Type B pancreatic cell (in vitro differentiated cells): ENCODE measurements at places on chromosomes 6 and 20.

DNA sequence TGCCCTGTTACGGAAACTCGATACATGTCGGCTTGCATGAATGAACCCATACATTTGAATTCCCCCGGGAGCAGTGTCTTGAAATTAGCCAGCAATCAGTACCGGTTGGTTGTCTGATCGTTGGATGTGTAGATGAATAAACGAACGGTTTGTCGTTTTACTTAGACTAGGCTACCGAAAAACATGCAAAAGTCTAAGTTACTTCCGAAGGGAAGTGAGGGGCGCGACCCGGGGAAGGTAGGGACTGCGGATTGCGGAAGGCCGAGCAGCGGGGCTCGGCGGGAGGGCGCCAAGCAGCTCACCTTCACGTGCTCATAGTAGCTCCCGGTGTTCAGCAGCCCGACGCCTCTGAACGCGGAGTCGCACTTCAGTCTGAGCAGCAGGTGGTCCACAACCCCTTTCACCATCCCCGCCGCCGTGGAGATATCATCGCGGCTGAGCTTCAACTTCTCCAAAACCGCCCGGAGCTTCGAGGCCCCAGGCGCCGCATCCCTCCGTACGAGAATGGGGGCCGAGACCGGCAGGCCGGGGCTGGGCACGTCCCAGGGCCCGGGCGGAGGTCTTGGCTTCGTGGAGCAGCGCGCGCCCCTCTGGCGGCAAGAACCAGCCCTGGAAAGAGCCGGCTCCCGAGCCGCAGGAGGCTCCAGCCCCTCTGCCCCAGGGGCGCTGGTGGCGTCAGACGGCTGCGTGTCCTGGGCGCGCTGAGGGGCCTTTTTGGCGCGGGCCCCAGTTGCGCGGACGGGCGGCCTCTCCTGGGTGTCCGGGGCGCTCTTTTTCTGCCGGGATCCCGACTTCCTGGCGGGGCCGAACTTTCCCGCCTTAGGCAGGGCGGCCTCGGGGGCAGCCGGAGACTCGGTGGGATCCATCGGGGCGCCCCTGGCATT, 632 bp downstream of the CGAS start:
- H3K27me3 ChIP-seq, result peaks cover 19% of the 10 kb centered on the region
- no peak overlapping the region for H3K27ac ChIP-seq
- H3K36me3 ChIP-seq, result no peaks in the 10 kb centered on the region
- H3K4me3 ChIP-seq, result peak overlapping the region; percentile 65
- no peaks in the 10 kb centered on the region for H3K4me1 ChIP-seq

- H3K4me3 ChIP-seq, result peak overlapping the region; percentile 85
- DNase-seq, result no peak
- H3K27me3 ChIP-seq, result no peaks in the 10 kb centered on the region
- H3K36me3 ChIP-seq, result peaks cover 5% of the 10 kb centered on the region
Measured at GRCh38 chr6:52575502-52575892, 1.4 kb downstream of the TRAM2 start.

DNA sequence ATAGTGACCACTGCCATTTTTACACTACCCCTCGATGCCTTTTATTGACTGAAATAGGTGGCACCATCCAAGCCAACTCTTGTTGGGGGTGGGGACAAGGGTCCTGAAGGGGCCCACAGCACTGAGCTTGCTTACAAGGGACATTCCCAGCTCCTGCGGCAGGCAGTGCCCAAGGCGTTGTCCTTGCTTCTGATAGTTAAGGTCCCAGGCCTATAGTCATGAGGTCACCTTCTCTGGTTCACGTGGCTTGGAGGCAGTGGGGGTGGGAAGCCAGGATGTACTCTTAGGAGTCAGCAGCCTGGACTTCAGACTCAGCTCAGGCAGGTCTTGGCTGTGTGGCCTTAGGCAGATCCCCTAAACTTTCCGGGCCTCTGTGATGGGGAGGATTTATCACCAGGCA, 48.6 kb downstream of the TOX2 start:
- H3K4me3 ChIP-seq, result no peak overlapping the region
- no peak overlapping the region for H3K27ac ChIP-seq

DNA sequence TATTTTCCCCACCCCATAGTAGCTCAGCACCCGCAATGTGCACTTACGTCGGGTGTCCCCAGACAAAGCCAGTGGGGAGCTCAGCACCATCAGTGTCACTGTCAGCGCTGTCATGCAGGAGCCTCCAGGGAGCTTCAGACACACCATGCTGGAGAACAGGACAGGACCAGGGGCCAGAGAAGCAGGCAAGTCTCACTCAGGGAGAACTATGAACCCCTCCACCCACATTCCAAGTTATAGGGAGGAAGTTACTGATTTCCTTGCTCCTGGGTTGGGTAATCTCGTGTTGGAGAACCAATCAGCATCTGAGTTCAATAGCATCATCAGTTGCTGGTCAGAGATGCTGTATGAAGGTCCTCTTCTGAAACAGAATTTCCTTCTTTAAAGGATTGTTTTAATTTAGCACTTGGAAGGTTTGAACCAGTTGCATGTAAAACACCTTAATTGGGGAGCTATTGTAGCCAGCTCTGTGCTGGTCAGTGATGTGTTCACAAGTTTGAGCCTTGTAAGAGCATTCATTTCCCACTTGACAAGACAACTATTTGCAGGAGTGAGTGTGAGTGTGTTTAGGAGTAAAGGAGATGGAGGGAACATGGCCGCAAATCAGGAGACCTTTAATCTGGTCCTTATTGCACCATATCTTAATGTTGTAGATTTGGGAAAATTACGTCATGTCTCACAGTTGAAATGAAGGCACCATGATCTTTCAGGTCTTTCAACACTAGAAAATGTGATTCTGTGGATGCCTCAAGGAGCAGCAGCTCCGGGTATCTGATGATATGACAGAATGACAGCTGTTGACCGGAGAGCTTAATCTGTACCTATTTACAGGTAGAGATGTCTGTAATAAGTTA, at the start of gene HLA-DRB1:
HLA-DRB1 (minus strand) TSS at position 253 of the 854 bp plus-strand sequence; CDS start at position 147, 106 bp downstream.
- DNase-seq, result no peak
- H3K4me3 ChIP-seq, result no peak within 1 kb of the TSS
- H3K4me1 ChIP-seq, result no peaks in the 10 kb centered on the region
- H3K27ac ChIP-seq, result no peak within 1 kb of the TSS

- peaks cover 47% of the 10 kb centered on the region for H3K4me1 ChIP-seq
- H3K27me3 ChIP-seq, result peaks cover 38% of the 10 kb centered on the region
- no peak for DNase-seq
- H3K36me3 ChIP-seq, result peaks cover 35% of the 10 kb centered on the region
Measured at GRCh38 chr6:134172706-134173365, 120.4 kb upstream of the SLC2A12 start.

GRCh38 chr20:47181056-47181862, 175.2 kb downstream of the ZMYND8 start:
- H3K36me3 ChIP-seq, result no peaks in the 10 kb centered on the region
- H3K4me1 ChIP-seq, result peaks cover 9% of the 10 kb centered on the region
- DNase-seq, result no peak
- H3K27me3 ChIP-seq, result no peaks in the 10 kb centered on the region

- no peak overlapping the region for H3K4me3 ChIP-seq
- H3K36me3 ChIP-seq, result no peaks in the 10 kb centered on the region
- H3K27ac ChIP-seq, result no peak overlapping the region
- no peaks in the 10 kb centered on the region for H3K27me3 ChIP-seq
Measured at GRCh38 chr20:48261398-48261910, 476.2 kb upstream of the SULF2 start.

DNA sequence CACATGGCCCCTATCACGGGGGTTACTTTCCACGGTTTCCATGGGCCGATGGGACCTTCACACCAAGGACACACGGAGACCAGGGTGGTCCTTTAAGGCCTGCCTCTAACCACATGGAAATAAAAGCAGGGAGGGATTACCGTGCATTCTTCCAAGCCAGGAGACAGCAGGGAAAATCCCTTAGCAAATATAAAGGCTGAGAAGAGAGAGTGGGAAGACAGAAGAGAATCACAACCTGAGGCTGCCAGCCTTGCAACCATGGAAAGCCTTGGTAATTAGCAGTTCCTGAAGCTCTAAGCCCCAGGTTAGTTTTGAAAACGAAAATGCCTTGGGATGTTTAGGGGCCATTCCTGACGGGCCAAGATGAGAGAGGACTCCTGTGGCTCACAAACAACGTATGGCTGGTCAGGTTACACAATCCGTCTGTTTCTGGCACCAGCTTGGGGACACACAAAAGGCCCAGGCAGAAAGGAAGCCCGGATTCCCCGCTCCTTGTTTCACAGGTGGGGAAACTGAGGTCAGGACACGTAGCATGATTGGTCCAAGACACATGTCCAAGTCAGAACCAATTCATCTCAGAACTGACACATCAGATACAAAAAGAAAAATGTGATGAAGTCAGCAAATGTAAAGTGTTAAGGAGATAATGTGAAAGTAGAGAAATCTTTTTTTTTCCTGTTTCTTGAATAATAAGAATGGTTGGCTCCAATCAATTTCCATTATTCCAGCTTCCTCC, 2.8 kb downstream of the PREX1 start:
- no peak for DNase-seq
- H3K4me1 ChIP-seq, result peaks cover 26% of the 10 kb centered on the region
- H3K4me3 ChIP-seq, result peak overlapping the region; percentile 37
- H3K27me3 ChIP-seq, result peaks cover 70% of the 10 kb centered on the region
- H3K27ac ChIP-seq, result no peak overlapping the region
- no peaks in the 10 kb centered on the region for H3K36me3 ChIP-seq

DNA sequence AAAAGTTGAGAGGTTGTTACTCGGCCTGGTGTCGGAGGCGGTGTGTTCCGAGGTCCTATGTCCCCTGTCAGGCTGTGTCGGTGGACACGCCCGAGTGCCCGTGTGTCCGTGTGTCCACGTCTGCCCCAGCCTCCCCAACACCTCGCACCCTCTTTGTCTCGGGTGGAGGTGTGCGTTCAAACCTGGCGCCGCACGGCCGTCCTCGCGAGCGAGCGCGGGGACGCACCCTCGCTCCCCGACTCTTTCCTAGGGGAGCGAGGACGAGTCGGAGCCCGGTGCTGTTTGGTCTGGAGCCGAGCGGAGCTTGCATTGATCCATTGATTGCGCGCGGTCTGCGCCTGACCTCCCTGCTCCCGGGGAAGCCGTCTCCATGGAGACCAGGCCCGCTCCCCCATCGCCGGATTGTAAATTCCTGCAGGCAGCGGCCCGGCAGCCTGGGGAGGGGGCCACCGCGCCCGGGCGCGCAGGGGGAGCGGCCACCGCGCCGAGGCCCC, 411 bp upstream of the SCUBE3 start:
- peaks cover 35% of the 10 kb centered on the region for H3K4me1 ChIP-seq
- H3K27me3 ChIP-seq, result peaks cover 35% of the 10 kb centered on the region
- H3K4me3 ChIP-seq, result peak overlapping the region; percentile 91
- DNase-seq, result peak; percentile 76
- peak overlapping the region; percentile 79 for H3K27ac ChIP-seq

DNA sequence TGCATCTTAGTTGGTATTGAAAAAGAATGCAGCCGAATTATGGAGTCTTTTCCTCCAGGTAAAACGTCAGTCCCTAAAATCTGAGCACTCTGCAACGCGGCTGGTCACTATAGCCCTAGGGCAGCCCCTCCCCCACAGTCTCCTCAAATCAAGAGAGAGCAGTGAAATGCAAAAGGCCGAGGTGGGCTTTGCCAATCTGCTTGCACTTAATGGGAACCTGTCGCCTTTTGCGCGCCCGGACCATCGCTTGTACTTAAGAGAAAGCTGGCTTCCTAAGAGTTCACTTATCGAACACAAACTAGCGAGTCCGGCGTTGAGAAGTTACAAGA, 447 bp downstream of the MCM3 start:
- no peak overlapping the region for H3K27ac ChIP-seq
- H3K27me3 ChIP-seq, result no peaks in the 10 kb centered on the region
- no peak overlapping the region for H3K4me3 ChIP-seq
- no peak for DNase-seq
- H3K36me3 ChIP-seq, result peaks cover 22% of the 10 kb centered on the region

DNA sequence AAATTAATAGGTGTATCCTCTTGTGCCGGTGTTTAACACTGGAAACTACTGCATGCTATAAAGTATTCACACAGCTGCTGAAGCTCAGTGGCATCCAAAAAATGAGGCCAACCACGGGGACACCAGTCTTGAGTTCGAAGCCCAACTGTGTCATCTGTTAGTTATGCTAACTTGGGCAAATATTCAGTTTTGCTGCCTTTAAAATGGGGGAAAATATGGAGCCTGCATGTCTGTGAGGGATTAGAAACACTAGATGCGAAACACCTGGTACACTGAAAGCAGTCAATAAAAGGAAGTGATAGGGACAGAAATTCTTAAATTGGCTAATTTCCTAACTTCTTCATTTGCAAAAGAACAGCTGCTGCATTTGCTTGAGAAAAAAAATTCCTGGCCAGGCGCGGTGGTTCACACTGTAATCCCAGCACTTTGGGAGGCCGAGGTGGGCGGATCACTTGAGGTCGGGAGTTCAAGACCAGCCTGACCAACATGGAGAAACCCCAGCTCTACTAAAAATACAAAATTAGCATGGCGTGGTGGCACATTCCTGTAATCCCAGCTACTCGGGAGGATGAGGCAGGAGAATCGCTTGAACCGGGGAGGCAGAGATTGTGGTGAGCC, 36.6 kb upstream of the MLIP start:
- H3K4me3 ChIP-seq, result no peak overlapping the region
- H3K4me1 ChIP-seq, result peaks cover 13% of the 10 kb centered on the region
- H3K27me3 ChIP-seq, result no peaks in the 10 kb centered on the region
- H3K27ac ChIP-seq, result no peak overlapping the region
- DNase-seq, result no peak

- H3K27me3 ChIP-seq, result no peaks in the 10 kb centered on the region
- H3K4me3 ChIP-seq, result no peak overlapping the region
- H3K27ac ChIP-seq, result no peak overlapping the region
- H3K36me3 ChIP-seq, result peaks cover 12% of the 10 kb centered on the region
Measured at GRCh38 chr6:34331371-34332050, 61.0 kb downstream of the NUDT3 start.

GRCh38 chr20:57244627-57245214, 21.7 kb downstream of the BMP7 start:
- DNase-seq, result no peak
- peaks cover 31% of the 10 kb centered on the region for H3K36me3 ChIP-seq
- H3K4me1 ChIP-seq, result peaks cover 51% of the 10 kb centered on the region
- no peaks in the 10 kb centered on the region for H3K27me3 ChIP-seq
- no peak overlapping the region for H3K27ac ChIP-seq
- no peak overlapping the region for H3K4me3 ChIP-seq

DNA sequence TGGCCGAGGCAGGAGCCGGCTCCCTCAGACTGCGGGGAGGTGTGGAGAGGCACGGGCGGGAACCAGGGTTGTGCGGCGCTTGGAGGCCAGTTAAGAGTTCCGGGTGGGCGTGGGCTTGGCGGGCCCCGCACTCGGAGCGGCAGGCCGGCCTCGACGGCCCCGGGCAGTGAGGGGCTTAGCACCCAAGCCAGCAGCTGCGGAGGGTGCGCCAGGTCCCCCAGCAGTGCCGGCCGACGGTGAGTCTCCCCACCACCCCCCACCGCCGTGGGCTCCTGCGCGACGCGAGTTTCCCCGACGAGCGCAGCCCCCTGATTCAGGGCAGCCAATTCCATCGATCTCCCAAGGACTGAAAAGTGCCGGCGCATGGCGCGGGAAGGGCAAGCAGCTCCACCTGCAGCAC, 605.4 kb upstream of the SLC35B3 start:
- H3K4me3 ChIP-seq, result no peak overlapping the region
- H3K4me1 ChIP-seq, result no peaks in the 10 kb centered on the region
- H3K36me3 ChIP-seq, result no peaks in the 10 kb centered on the region
